ENCODE measurements at places on chromosomes 5 and 9.

DNA sequence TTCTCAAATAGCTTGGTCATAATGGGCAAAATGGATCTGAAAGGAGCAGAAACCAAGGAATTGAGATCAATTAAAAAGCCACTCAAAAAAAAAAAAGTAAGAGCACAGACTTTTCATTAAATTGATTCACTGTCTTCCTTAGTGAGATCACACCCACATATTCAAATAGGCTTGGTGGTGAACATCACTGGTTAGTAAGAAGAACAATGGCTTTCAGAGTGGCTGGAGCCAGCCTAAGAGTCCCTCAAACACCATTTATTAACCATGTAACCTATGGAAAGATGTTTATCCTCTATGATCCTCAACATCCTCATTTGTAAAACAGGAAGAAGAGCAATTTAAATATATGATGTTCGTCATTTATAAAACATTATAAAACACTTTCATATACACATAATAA is 12.4 kb downstream of the CCDC112 start:
- DNase-seq: no peak

- DNase-seq: no peak
These were observed 25.1 kb downstream of the FGF18 start for GRCh38 chr5:171444582-171444981.

DNA sequence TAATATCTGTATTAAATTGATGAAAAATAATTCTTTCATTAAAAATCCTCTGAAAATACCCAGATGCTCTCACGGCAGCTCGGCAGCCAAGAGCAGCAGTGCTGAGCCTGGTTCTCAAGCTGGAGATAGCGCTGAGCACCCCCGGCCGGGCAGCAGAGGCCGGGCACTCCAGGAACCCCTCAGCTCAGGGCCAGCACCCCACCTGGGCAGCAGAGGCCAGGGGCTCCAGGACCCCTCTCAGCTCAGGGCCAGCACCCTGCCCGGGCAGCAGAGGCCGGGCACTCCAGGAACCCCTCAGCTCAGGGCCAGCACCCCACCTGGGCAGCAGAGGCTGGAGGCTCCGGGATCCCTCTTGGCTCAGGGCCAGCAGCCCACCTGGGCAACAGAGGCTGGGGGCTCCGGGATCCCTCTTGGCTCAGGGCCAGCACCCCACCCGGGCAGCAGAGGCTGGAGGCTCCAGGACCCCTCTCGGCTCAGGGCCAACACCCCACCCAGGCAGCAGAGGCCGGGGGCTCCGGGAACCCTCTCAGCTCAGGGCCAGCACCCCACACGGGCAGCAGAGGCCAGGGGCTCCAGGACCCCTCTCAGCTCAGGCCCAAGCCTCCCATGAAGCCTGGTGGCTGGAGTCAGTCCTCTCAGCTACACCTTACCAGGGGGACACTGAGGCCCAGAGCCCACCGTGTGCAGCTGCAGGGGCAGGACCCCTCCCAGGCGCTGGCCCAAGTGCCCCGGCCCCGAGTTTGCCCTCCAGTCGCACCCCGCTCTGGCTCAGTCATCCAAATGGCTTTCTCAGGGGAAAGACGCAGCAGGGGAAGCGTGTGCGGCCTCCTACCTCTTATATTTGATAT is 21.7 kb downstream of the CLPTM1L start:
- no peak for DNase-seq

DNA sequence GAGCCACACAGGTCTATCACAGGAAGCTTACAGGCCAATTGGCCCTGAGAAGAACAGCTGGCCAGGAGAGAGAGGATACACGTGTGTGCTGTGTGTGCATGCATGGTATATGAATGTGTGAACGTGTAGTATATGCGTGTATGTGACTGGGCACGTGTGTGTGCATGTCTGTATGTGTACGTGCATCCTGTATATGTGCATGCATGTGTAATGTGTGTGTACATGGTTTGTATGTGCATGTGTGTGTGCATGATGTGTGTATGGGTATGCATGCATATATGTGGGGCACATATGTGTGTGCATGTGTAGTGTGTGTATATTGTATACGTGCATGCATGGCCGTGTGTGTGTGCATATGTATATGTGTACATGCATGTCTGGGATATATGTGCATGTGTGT is 57.0 kb upstream of the FCN2 start:
- DNase-seq: no peak

- peak; percentile 41 for DNase-seq
These were observed 43.9 kb downstream of the BOD1 start for GRCh38 chr5:173572431-173573125.
